ENCODE measurements at places on chromosomes 11 and 22.

- DNase-seq = no peak
Measured at GRCh38 chr11:10573556-10573955, 5.1 kb upstream of the LYVE1 start.

GRCh38 chr22:47553436-47553835, 791.0 kb downstream of the TBC1D22A start:
- no peak for DNase-seq

DNA sequence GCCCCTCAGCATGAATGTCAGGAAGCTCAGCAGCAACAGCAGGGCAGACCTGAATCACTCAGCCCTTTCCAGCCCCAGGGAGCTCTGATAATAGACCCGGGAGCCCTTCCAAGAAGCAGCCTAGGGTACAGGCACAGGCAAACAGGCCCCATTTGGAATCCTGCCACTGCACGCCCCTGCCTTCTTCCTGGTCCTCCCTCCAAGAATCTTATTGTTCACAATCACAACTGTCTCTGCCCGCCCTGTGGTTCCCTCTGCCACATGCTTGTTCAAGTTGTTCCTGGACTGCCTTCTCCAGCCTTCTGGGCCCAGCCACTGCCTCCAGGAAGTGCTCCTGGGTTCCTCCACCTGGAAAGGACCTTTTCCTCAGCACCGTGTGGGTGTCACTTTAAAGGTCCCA, 54.6 kb downstream of the LRRC32 start:
- no peak for DNase-seq

- DNase-seq = no peak
Measured at GRCh38 chr11:110757066-110757465, 44.8 kb upstream of the ARHGAP20 start.

GRCh38 chr11:75716659-75717058, 979 bp upstream of the MOGAT2 start:
- no peak for DNase-seq

- no peak for DNase-seq
Measured at GRCh38 chr22:24592851-24593558, at the start of gene LRRC75B. Gene LRRC75B, minus strand, starts transcription at chr22:24593073. Its CDS starts 34 bp downstream, at chr22:24593039.

- DNase-seq = no peak
Measured at GRCh38 chr11:113666584-113666983, 39.5 kb downstream of the TMPRSS5 start.

- DNase-seq = no peak
Measured at GRCh38 chr11:102581066-102581465, 44.1 kb downstream of the MMP20 start.

GRCh38 chr11:87437133-87437843, 399.6 kb downstream of the TMEM135 start:
- no peak for DNase-seq

GRCh38 chr11:22657101-22657694, 9.2 kb upstream of the GAS2 start:
- DNase-seq = no peak

DNA sequence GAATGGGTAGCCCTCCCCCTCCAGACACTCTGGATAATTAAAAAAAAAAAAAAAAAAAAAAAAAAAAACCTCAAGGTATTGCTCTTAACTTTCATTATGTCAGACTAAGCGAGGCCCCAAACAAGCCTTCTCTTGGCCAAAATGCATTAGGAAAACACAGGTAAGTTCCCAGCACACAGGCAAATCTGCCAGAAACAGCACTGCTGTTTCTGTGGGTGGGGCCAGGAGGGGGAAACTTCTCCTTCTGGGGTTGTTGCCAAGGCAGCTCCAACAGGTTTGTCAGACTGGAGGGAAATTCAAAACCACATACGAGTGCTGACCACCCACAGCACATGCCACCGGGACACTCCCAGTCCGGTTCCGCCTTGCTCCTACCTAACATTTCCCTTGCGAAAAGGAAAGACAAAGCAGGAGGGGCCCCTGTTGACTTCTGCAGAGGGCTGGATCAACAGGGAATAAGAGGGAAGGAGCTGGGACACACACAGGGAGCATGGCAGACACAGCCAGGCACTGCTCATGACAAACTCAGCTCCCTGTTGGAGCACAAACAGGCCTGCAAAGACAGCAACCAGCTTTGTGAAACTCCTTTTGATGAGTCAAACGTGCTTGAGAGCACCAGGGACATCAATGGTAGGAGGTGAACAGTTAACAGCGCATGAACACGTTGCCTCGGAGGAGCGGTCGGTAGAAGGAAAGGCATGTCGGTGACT, 55.0 kb downstream of the MYH9 start:
- peak; percentile 52 for DNase-seq

DNA sequence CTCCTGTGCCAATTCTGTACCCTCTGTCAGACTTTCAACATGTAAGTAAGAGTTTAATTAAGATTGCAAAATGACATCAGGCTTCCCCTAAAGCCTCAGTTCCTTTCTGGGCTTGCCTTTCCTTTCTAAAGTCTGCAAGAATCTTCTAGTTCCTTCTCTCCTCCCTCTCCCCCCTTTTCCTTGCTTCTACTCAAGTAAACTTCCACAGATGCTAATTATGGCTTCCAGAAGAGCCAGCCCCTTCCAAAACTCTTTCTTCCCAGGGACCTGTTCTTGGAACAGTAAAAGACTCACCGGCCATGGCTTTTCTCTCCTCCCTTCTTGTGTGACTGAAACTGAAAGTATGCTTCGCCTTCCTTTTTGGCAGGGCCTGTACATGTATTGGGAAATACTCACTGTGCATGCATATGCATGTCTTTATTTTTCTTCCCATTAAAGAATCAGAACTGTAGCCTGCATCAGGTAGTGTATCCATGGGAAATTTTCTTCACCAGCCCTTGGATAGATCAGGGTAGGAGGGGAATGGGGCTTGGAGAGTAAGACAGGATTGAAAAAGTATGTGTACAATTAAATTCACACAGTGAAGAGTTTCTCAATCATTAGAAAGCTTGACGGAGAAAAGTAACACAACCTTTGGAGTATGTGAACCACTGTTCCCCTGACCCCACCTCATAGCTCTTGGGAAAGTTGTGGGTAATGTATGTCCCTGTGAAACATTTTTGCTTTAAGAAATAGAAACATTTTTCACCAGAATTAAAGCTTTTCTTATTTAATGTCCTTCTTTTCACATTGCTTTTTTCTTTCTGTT, at the start of gene CASP1:
CASP1 (minus strand) TSS at position 332 of the 808 bp plus-strand sequence; CDS start at position 301, 31 bp downstream.
- DNase-seq = no peak

DNA sequence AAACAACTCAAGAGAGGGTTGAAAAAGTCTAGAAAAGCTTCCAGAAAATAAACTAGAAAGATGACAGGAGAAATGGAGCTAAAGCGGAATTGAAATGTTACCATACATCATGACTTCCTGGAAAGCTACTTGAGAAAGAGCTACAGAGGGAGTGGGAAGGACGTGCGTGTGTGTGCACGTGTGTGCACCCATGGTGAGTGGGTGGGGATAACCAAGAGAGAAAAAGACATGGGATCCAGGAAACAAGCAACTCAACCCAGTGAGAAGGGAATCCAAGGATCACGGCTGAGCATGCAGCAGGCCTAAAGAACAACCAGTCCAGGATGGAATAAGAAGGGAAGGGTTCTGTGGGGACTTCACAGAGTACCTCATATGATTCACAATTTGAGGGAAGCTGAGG, 21.6 kb downstream of the APOL1 start:
- DNase-seq = no peak

DNA sequence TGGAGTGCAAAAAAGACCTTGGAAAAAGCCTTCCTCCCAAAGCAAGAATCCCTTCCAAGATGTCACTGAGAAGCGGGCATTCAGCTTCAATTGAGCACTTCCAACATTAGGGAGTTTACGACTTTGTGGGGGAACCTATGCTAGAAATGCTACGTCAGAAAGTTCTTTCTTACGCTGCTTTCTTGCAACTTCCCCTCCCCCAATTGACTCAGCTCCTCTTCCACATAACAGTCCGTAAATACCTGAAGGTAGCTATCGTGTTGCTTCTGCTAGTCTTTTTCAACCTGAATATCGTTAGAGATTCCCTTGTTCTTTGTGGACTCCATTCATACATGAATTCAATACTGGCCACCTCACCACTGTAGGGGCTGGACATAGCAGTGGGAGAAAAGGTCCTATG, 47.0 kb downstream of the VSIG10L2 start:
- DNase-seq = no peak

All from stimulated activated CD4-positive, alpha-beta T cell treated with anti-CD3 and anti-CD28 coated beads, Interleukin-1b, Interleukin-23, amount 100 ng/mL, for 4 hours (primary cell).